ENCODE measurements at places on chromosomes 11 and 22. TPM values are rescaled to one million over a fixed set of nuclear protein-coding genes. Genes with fewer than 3 reads are reported as not detected.
A peak's percentile ranks its signal among the peaks of the same experiment; 100 is the strongest.

TRIM49C gene
- total RNA-seq: not detected

ZFTA gene
- total RNA-seq: 36.6 TPM

GPHA2 gene
- 0.83 TPM for total RNA-seq

DNA sequence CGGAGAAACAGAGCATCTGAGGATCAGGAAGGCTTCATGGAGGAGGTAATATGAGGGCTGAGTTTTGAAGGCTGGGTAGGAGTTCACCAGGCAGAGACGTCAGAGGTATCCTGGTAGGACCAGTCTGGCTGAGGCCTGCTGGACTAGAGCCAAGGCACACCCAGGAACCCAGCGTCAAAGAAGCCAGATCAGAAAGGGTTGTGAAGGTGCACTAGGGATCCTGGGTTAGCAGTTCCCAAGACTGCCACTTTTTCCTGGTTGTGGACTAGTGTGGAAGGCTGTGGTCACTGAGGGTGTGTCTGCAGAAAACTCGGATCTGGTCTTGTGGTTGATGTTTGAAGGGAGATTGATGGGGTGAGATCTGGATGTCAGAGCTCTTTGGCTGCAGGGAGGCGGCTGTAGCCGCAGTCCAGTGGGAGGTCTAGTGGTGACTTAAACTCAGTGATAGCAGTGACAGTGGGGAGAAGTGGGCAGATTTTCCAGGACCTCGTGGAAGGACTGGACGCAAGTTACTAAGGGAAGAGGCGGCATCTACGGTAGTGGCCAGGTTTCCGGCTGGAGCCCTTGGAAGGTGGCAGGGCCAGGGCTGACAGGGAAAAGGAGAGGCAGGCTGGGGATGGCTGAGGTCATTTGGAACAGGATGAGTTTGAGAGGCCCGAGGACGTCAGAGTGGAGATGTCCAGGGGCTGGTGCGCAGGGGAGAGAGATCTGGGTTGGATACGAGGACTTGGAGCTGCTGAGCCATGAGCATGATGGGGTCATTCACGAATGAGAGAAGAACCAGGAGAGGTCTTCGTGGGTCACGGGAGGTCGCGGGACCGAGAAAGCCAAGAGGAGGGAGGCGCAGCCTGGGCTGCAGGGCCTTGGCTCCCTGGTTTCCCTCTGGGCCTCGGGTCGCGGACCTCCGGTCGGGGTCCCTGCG is 10.9 kb downstream of the RELA start:
- DNase-seq: peak; percentile 29

DNA sequence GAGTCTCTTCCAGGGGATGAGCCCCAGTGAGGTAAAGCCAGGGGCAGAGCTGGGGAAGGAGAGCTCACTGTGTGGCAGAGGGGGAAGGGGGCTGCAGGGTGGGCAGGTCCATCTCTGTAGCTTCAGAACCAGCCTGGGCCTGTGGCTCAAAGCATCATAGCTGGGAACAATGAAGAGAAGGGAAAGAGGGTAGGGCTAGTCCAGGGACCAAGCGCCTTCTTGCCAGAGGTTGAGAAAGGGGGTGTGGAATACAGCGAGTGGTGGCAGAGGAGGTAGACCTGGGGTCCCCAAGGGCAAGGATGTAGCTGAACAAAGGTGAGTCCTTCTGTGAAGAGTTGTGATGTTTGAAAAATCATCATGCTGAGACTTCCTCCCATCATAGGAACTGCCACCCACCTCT is 1.2 kb upstream of the PLA2G3 start:
- DNase-seq: no peak

POU2AF2 gene
- total RNA-seq: not detected

XPNPEP3 gene
- 19.5 TPM for total RNA-seq

SLC16A8 gene
- total RNA-seq: 0.66 TPM

- no peak for DNase-seq
These were observed 3.5 kb downstream of the ARRB1 start for GRCh38 chr11:75347781-75348566.

GAS2 gene
- 6.7 TPM for total RNA-seq

GRCh38 chr11:72347691-72348090 is 86.6 kb downstream of the CLPB start:
- DNase-seq: no peak

- no peak for DNase-seq
These were observed 11.3 kb downstream of the HTATIP2 start for GRCh38 chr11:20374741-20375300.
